ENCODE measurements at places on chromosomes 16 and 17.

- no peak for DNase-seq
Measured at GRCh38 chr17:79164913-79165695, 90.5 kb downstream of the ENGASE start.

- no peak for DNase-seq
Measured at GRCh38 chr17:3529817-3530741, 27.5 kb downstream of the TRPV3 start.

DNA sequence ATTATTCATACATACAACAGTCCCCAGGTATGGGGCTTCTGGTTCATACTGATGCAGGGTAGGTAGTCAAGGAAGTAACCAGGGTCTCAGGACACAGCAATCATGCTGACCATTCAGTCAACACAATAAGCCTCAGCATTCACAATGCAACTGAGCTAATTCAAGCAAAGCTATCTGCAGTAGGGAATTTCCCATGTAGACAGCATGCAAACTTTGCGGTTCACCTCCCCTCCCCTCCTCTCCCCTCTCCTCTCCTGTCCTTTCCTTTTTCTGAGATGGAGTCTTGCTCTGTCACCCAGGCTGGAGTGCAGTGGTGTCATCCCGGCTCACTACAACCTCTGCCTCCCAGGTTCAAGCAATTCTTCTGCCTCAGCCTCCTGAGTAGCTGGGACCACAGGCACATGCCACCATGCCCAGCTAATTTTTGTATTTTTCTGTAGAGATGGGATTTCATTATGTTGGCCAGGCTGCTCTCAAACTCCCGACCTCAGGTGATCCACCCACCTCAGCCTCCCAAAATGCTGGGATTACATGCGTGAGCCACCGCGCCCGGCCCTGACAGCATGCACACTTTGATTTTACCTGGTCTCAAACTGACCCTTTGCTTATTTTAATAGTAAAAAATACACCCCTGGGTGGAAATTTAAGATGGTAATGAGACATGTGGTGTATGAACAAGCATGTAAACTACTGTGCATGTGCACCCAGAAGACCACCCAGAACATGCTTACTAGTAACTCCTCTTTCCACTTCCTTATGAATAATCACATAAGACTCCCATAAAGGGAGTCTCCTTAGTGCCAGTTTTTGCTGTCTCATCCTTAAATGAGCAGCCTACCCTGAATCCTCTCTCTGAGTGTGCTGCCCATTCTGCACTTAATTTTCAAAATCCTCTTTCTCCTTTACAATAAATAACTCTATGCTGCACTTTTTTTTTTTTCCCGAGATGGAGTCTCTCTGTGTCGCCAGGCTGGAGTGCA, 9.3 kb upstream of the RNF135 start:
- no peak for DNase-seq

- DNase-seq: no peak
Measured at GRCh38 chr17:320809-321385, 31.7 kb downstream of the RPH3AL start.

GRCh38 chr16:2032285-2033056, 5.8 kb downstream of the NHERF2 start:
- no peak for DNase-seq

DNA sequence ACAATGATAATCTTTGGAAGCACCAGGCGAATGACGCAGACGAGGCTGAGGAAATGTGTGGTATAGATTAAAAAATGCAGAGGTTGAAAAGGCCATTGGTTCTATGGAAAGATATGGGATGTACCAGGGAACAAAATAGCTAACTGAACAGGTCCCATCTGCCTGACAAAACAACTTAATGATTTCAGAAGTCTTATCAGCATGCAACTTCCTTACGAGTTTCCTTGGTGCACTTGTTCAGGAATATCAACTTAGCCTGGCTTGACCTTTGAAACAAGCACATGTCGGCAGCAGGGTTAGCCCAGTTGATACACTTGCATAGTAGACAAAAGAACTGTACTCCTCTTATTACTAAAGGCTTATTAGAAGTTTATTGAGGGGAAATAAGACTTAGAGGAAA, 90.9 kb upstream of the CDH11 start:
- no peak for DNase-seq

GRCh38 chr17:83152227-83152744, 72.9 kb downstream of the METRNL start:
- no peak for DNase-seq

DNA sequence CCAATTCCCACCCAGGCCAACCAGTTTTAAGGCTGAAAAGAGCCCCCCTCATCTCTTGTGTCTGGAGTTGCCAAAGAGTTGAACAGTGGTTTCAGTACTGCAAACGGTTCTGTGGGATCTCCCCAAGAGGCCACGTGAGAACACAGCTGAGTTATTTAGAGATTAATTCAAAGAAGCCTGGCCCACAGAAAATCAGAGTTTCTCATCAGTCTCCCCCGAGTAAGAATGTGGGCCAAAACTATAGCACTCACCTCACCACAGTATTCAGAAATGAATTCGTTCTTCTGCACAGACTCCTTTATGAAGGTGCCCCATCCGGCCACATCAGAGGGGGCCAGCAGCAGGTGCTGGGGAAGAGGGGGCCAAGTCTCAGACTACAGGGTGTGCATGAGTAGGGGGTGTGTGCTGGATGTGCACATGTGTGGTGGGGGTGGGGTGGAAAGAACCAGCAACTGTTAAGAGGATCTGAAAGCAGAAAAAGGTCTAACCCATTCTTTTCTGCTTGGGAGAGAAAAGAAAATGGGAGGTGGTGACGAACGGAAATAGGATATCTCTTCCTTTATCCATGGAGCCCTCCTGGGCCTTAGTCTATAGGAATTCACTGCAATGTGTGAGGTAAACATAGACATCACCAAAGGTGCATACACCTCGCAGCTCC, 22.6 kb downstream of the CNTNAP1 start:
- DNase-seq: no peak

DNA sequence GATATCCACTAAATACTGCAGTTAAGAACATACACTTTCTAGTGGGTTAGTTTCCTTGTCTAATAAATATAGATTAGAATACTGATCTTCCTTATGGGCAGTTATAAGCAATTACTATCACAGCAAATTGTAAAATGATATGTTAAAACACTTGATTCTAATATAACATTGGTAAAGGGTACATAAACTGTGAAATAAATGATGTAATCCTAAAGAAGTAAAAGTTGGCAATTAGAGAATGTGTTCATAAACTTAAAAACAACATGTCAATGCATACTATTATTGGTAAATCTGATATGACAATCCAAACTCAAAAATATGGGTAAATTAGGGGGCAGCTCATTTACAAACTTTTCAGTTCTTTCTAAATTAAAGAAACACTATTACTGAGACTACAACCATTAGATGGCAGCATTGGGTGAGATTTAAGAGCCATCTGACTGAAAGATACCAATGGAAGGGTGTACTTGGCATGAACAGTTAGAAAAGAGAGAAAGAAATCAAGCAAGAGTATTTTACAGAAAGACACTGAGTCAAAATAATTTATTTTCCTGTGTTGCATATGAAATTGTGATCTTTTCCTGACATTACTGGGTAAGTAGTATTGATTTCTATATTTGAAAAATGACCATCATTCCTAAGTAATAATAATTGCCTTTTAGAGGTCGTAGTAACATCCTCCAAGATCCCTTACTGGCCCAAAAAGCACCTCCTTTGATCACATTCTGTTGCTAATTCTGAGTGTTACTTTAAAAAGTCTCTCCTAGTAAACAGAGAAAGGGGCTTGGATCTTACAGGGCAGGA, 119.6 kb downstream of the SPAG9 start:
- no peak for DNase-seq

DNA sequence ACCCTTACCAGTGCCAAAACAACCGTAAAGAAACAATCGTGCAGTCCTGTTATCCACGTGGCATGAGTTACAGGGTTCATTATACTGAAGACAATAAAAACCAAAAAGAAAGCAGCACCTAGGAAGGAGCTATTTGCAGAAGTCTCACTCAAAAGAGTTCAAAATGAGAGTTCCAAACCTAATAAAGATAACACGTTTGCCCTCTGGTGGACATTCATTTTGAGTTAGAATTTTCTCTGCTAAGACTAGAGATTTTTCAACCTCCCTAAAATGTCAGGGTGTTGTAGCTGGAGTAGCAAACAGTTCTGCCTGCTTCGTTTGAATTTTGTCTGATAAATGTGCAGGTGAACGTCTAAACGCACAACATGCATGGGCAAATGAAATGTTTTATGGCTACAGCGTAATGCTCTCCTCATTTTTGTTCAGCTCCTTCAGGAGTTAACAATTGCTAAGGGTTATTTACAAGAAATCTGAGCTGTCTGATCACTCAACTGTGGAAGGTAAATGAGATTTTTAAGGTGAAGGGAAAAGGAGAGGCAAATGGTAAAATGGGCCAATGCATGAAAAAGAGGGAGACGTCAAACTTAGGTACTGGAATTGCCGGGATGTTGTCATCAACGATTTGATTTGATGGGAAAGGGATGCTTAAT, 1067.9 kb upstream of the EEF2KMT start:
- DNase-seq: no peak

DNA sequence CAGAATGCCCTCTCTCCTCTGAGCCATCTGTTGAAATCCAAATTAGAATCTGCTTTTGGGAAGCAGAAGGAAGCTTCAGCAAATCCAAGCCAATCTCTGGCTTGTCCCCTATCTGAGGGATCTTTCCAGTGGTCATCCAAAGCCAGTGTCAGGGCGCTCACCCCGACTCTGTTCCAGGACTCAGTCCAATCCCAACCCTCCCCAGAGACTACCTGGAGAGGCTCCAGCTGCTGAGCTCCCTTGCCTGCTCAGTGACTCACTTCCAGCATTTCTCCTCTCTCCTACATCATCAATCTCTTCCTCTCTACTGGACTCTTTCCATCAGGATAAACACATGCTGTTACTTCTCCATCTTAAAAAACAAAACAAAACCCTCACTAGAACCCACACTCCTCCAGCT, 2.4 kb downstream of the MATCAP1 start:
- no peak for DNase-seq

DNA sequence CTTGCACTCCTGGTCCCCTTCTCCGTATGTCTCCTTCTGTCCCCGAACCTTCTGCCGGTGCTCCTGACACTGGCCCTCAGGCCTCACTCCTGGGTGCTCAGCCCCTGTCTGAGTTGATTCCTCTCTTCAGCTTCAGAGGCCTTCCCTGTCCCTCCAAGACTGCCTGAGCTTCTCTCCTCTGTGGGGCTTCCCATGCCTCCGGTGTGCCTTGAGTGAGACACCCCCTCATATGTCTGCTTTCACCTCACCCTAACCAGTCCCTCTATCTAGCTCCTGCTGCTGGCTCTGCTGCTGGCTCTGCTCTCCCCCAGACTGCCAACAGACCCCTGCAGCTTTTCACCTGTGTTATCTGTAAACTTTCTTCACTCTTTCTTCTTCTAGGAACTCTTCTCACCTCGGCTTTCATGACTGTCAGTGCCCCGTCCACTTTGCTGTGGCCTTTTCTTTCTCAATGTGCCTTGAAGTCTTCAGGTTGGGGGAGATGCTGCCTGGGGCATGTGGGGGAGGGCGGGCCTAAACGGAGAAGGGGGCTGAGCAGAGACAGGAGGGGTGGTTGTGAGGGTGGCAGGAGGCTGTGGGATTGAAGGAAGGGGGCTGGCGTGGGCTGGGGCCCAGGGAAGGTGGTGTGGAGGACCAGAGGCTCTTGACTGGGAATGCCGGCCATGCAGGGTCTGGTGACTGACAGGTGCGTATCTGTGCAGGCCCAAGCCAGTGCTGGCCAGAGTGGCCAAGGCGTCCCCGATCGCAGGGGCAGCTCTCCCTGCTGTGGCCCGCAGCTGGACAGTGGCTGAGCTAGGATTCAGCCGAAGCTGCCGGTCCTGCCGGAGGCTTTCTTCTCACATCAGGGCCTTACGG, 81.3 kb downstream of the METRNL start:
- DNase-seq: no peak

- DNase-seq: no peak
Measured at GRCh38 chr17:31293581-31293980, 3.5 kb downstream of the OMG start.

DNA sequence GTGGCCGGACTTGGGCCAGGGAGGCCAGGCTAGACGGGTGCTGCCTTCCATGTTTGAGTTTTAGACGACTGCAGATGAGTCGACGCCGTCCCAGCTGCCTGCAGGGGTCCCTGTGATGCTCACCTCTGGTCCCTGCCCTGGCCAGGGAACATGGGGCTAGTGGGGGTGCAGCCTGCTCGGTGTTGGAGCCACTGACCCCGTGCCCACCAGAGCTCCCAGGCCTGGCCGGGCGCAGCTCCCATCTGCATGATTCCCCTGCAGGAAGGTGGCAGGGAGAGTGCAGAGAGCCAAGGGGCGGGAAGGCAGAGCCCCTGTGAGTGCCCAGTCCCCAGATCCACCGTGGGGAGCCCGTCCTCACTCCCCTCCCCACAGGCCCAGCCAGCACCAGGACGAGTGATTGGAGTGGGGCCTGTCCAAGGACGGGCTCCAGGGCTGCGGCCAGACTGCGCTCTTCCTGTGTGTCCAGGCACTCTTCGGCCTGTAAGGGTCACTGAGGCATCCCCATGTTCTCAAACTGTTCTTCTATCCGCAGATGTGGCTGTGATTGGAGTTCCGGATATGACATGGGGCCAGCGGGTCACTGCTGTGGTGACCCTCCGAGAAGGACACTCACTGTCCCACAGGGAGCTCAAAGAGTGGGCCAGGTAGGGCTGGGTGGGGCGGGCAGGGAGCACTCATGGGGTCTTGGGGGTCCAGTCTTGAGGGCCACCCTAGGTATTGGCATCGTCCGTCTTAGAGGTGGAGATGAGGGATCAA, 26.0 kb upstream of the CDH15 start:
- no peak for DNase-seq

DNA sequence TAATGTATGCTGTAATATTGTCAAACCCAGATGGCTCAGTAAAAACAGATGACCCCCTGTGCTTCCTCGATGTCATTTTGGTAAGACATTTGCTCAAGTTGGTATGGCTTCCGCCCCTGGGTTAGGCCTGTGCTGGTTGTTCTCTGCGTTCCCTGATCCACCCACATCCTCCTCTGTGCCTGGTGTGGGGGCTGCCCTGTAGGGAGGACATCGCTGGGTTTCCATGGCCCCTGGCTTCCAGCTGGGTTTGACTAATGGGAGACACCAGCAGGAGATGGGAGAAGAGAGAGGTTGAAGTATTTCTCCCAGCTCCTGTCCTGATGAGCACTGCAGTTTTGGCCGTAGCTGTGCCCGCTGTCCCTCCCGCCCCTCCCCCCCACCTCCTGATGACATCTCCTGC, 4.4 kb upstream of the MFAP4 start:
- no peak for DNase-seq

Measured in thoracic aorta (tissue), 2 donors.